ENCODE measurements at places on chromosomes 5 and 9.

DNA sequence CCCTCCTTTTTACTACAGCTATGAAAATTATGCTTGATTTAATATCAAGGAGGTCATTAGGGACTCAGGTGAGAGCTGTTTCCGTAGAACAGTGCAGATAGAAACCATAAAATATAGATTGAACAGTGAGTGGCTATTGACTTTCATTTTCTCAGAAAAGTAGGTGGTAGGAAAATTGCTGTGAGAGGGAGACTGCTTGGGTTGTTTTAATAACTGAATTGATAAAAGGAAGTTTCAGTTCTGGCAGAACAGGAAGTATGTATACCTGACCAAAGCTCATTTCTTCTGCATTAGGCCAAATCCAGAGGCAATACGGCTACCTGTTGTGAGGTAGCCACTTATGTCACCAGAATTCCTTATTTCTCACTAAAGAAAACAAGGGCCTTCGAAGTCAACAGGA lies 761.7 kb upstream of the ARRDC3 start:
- no peak for DNase-seq

DNA sequence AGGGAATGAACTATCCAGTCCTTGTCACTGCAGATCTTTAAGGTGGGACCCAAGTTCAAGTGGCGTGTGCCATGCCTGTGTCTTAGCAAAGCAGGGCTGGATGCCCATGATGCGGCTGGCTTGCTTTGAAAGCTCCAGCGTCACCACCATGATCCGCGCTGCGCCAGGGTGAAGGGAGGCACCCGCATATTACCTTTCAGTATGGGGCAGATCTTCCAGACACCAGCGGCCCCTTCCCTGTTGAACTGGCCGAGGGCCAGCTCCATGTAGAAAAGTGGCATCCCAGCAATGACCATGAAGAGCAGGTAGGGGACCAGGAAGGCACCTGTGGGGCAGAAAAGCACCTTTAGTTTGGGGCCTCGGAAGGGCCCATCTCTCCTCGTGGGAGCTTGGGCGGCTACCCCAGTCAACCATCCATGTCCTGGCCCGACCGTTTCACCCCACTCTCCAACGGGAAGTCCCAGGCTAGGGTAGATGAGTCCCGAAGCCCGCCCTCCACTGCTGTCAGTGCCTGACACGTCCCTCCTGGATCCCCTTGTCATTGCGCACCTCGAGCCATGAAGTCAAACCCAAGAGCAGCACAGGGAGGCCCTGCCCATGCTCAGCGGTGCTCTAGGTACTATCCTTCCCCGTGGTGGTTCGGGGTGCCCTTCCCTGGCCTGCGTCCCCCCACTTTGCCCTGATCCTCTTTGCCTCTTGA lies 3.9 kb downstream of the SLC6A3 start:
- no peak for DNase-seq

DNA sequence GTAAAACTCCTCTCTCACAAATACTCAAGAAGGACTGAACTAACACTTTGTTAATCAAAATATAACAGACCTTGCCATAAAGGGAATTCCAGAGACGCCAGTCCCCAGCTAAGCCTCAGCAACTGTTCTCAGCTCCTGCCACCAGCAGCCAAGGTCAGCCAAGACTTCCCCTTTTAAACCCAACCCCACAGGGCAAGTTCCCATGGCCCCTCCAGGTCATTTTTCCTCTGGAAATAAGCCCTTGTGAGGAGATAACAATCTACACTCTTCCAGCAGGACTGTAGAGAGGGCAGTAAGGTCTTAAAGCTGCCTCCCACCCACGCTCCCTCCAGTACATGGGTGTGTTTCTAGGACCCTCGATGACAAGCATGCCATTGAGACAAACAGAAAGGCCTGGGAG lies 78.3 kb downstream of the DPYSL3 start:
- DNase-seq: no peak

- no peak for DNase-seq
Observed at GRCh38 chr9:82911996-82912395, 150.9 kb downstream of the RASEF start.

- DNase-seq: no peak
Observed at GRCh38 chr9:14156046-14156445, 157.9 kb downstream of the NFIB start.

DNA sequence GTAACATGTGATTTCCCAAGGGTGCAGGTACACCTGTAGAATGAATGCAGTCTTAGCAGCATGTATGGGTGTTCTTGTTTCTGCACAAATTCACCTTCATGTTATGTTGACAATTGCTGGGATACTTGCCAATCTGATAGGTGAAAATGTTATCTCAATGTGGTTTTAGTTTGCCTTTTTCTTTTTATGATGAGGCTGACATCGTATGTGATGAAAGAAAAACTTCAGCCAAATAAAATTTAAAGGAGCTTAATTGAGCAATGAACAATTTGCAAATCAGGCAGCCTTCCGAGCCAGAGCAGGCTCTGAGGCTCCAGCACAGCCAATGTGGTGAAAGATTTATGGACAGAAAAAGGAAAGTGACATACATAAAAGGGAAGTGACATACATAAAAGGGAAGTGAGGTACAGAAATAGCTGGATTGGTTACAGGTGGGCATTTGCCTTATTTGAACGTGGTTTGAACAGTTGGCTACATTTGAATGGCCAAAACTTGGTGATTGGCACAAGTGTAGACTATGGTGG lies 10.5 kb downstream of the TAL2 start:
- DNase-seq: no peak

GRCh38 chr5:169696621-169697510 lies 59.8 kb downstream of the DOCK2 start:
- peak; percentile 51 for DNase-seq

DNA sequence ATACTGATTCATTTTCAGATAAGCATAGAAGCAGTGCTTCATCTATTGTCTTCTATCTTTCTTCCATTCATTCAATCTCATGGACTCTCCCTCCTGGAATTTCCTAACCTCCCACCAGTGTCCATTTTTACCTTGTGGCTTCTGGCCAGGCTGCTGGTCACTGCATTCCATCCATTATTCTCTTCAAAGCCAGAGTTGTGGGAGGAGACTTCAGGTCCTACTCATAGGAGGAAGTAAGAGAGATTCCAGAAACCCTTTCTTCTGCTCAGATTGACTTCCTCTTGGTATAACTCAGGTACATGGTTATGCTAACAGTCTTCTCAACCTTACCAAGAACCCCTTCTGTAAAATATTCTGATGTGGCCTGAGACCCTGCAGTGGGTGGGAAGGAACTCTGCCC lies 153.3 kb upstream of the SLC12A2 start:
- DNase-seq: peak; percentile 56

- peak; percentile 27 for DNase-seq
Observed at GRCh38 chr5:167565189-167565954, 726.1 kb upstream of the WWC1 start.

DNA sequence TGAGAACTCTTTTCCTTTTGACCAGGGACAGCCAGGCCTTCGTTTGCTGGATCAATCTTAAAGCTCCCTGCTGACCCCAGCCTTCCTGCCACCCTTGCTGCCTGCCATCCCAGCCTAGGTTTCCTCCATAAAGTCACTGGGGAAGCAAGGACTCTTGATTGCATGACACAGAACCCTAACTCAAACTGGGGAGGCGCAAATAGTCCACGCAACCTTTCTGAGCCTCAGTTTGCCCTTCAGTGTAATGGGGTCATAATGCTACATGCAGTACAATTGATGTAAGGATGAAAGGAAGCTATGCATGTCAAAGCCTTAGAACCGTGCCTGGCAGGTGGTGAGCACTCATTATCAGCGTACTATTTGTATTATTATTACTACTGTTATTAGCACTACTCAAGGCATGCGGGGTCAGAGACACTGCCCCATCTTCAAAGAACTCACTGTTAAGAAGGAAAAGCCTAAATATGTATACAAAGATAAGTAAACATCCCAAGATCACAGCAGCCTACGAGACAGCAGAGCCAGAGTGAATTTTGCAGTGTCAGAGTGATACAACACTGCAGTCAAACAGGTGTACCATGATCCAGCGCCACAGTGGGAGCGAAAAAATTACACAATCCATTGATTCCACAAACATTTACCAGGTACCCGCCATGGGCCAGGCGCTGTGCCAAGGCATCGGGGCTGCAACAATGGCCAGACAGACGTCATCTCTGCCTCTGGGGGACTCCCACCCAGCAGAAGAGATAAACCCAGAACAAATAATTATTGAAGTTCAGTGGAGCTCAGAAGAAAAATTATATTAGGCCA lies 16.9 kb upstream of the CPLX2 start:
- no peak for DNase-seq

- DNase-seq: no peak
Observed at GRCh38 chr5:93582167-93582462, 907 bp upstream of the NR2F1 start.

DNA sequence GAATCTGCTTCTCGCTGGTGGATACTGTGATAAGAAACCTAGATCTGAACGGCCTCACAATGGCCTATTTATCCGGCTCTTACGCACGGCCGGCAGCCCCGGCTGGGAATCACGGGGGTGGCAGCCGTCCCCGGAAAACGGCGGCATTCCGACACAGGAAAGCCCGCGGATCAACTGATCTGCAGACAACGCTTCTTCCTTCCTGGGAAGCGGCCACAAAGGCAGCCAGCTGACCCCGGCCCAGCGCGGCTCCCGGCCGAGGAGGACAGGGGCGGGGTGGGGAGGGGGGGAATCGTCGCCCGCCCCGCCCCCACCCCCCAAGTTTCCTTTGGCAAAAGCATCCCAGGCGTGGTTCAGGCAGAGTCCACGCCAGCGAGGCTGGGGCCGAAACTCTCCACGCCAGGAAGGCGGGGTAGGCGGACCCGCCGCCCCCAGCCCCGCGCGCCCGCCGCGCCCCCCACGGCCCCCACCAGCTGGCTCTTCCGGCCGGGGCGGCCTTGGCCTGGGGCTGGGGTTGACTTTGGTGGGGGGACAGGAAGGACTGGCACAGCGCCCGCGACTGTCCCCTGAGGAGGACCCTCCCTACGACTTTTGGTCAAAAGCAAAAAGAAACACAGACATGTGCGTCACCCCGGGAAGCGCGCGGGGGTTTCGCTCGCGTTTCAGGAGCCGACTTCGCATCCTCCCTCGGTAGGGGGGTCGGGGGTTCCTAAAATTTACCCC lies 247.7 kb upstream of the ANKRD55 start:
- DNase-seq: peak; percentile 79

DNA sequence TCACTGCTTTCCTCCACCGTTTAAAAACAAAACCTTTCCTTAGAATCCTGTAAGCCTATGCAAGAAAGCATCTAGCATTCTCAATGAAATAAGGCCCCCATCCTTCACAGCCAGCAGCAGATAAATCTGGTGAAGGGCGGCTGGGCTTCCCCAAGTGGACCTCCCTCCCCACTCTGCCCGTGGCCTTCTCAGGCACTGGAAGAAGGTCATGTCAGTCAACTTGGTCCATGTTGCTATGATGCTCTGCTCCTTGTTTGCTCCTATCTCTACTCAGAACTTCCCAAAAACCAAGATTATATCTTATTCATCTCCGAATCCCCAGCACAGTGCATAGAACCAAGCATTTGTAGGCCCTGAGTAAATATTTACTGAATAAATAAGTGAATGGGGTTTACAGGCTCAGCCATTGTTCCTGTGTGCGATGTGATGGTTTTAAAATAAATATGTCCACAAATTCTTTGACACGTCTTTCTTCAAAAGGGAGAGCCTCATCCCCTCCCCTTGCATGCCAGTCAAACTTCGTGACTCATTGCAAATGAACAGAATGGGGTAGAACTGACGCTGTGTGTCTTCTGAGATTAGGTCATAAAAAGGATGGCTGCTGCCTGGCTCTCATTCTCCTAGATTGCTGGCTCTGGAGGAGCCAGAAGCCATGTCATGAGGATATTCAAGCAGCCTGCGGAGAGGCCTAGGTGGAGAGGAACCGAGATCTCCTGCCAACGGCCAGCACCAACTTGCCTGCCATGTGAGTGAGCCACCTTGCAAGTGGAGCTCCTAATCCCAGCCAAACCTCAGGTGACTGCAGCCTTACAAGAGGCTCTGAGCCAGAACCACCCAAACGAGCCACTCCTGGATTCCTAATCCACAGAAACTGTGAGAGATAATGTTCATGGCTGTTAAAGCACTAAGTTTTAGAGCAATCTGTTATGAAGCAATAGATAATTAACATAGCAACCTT lies 70.5 kb downstream of the MED27 start:
- peak; percentile 40 for DNase-seq

DNA sequence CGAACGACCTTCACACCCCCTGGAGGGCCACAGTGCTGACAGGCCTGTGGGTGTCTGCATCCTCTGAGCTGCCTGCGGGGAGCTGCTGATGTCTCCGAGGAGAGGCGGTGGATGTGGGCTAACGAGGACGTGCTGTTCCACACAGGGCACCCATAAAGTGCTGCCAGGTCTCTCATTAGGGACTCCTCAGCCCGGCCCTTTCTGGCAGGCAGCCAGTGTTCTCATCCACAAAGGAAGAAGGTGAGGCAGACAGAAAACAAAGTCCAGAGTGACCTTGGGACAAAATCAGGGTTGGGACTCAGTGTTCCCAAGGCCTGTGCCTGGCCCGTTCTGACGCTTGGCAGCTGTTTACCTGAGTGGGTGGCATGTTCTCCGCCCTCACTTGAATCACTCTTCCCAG lies 29.3 kb downstream of the CARTPT start:
- DNase-seq: no peak

DNA sequence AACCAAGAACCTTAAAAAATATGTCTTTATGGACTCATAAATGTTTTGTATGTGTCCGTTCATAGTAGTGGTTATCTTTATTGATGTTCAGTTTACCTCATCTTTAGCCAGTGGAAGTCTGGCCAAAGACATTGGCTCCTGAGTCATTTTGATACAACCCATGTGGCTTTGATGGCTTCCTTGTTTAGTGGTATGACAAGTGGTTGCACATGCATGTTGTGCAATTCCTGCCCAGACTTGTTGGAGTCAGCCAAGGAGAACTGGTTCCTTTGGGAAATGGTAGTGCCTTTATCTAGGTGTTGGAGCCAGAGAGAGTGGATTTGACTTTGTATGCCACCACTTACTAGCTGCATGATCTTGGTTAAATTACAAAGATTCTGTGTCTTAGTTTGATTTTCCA lies 94.3 kb downstream of the RPS23 start:
- peak; percentile 13 for DNase-seq
